ENCODE measurements at places on chromosomes 7 and 10.

- no peak for DNase-seq
Measured at GRCh38 chr7:94417306-94417705, 22.6 kb downstream of the COL1A2 start.

DNA sequence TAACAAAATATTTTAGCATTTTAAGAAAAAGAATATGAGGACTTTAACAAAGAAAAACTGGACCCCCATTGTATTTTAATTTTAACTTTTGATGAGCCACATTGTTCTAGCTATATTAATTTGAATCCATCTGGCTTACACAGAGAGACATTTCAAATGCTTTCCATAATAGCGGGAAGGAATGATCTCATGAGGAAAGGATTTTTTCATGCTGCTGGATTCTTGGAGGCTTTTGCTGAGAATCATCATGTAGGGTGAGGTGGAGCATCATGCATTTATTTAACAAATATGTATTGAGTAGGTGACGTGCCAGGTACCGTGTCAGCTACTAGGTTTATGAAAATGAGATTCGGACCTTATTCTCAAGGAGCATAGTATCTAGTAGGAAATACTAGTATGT lies 1006.3 kb downstream of the SORCS1 start:
- DNase-seq: no peak

DNA sequence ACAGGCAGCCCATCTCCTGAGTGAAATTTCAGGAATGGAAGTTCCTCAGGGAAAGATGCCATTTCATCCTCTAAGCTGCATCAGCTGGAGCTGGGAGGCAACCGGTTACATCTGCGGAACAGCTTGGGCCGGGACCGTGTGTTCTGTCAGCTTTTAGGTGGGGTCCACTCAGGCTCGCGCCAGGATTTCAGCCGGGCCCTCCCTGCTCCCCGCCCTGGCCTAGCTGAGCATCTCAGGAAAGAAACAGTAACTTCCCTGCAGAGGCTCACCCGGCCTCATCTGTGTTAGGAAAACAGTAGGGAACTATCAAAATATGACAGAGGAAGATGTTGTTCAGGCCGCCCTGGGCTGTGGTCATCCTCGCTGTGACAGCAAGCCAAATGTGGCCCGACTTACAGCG lies 110.4 kb downstream of the TRIL start:
- no peak for DNase-seq

GRCh38 chr10:6220418-6221191 lies 17.9 kb downstream of the PFKFB3 start:
- peak; percentile 42 for DNase-seq

DNA sequence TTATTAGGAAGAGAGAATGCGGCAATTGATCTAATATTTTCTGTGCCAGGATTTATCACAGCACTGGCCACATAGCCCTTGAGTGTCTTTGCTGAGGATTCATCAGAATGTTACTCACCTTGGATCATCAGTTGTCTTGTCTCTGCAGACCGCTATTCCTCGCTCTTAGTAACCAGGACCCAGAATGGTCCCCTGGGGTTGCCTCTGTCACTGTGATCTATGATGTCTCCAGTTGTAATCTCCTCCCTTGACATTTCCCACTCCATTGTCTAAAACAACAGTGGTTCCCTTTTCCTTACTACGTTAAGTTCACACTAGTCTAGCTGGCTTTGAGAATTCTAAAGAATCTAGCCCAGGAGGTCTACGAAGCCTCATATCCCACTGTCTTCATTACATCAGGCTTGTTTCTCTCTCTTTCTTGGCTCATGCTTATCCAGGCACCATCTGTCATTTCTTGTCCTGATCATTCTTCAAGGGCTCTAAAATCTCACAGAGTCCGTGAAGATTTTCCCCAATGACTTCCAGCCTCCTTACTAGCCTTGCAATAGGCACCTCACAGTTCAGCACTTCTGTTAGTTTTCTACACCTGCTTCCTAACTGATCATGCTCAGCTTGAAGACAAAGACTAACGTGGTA lies 125.8 kb downstream of the CUBN start:
- no peak for DNase-seq

- DNase-seq: no peak
Measured at GRCh38 chr7:87328281-87328680, 17.2 kb upstream of the CROT start.

DNA sequence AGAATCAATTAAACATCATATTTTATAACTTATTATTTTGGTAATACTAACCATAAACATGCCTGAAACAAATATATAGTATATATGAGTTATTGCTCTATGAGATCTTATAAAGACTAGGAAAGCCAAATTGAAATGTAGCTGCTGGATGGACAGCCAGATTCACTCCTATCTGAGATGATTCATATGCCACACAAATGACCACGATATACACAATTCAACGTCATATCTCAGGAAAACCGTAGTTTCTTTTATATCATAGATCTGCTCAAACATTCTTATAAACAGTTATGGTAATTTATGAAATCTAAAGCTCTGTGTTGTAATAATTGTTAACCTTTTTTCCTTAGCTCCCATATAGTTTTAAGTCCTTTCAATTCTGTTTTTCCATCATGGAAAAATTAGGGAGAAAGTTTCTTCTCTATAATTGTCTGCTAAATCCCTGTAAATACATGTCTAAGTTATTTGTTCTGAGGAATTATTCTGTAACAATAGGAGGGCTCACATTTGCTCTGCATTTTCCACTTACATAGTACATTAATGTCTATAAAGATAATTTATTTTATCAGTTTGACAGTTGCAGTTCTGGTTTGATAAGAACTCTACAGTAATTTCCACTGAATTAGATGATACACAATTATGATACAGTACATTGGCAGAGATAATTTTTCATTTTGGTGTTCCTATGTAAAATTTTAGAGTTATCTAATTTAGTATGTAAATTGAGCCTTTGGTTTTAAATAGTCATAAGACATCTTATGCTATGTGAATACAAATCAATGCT lies 42.7 kb downstream of the GNAT3 start:
- no peak for DNase-seq

- no peak for DNase-seq
Measured at GRCh38 chr10:88071879-88072278, 208.5 kb downstream of the PTEN start.

GRCh38 chr10:3287572-3288445 lies 115.2 kb upstream of the PITRM1 start:
- DNase-seq: no peak

DNA sequence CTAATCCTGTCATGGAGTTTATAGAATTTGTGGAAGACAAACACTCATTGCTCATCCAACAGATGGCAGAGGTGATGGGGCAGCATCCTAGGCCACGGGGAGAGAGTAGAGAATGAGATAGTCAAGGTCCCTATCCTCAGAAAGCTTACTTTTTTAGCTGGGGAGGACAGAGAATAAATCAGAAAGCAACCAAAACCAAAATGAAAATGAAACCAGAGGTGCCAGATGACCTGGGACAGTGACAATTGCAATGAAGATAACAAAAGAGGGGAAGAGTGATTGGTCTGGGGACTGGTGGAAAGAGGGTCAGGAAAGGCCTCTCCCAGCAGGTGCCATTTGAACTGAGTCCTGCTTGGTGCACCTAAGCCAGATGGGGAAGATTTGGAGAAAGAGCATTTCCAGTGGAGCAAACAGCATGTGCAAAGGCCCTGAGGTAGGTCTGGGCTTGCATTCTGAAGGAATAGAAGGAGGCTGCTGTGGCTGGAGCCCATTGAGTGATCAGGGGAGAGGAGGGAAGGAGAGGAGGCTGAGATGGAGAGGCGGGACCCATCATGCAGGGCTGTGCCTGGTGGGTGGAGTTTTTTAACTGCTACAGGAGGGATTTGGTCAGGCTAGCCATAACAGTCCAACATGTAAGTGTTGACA lies 164.1 kb downstream of the RPS24 start:
- DNase-seq: no peak

DNA sequence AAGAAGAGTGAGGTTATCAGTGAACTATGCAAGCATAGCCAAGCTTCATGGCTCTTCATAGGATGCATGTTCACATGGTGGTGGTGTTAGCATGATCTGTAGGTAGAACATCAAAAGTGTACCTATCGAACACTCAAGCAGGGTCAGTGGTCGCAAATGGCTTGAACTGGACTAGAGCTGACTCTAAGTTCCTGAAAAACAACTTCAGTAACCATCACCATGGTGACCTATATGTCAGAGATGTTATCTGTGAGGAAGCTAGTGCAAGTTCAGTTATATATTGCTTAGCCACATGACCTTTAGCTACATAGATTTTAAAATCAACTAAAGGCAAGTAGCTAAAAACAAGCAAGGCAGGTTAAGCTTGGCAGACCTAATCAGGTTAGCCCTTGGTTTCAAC lies 163.1 kb upstream of the AGR3 start:
- no peak for DNase-seq

DNA sequence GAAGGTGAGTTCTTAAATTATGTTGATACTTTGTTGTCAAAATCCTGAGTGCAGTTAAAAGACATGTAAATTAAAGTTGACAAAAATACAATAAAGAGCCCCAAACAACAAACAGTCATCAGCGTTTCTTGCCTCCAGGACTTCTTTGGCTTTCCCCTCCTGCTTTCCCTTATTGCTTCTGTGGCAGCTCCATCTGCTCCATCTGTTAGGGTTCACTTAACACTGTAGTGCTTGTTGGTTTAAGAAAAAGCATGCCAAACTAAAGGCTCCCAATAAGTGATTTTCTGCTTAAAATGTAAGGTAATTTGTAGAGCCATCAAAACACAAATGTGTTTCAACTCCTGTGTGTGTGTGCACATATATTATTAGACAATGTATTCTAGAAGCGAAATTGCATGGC lies 254.3 kb upstream of the GNAI1 start:
- no peak for DNase-seq

- no peak for DNase-seq
Measured at GRCh38 chr7:38542156-38542555, 89.0 kb downstream of the AMPH start.
